ENCODE measurements at places on chromosomes 2 and 18.

- DNase-seq = peak; percentile 68
Observed at GRCh38 chr2:38750011-38750890, 910 bp downstream of the SRSF7 start.

GRCh38 chr2:88199912-88200682, 30.0 kb downstream of the THNSL2 start:
- DNase-seq = peak; percentile 56

DNA sequence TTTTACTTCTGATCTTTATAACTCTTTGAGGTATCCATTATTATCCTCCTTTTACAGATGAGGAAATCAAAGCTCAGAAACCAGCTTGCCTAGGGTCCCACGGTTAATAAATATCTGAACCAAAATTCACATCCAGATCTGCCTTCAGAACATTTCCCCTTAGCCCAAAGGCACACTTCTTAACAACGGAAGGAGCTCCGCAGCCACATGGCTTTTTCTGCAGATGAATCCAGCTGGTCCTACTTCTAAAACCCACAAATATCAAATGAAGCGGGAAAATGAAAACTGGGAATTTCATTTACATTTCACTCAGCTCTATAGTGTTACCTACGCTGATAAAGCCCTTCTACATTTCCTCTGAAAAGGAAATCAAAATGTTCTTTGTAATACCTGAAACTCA, 357.0 kb upstream of the ID2 start:
- DNase-seq = no peak

DNA sequence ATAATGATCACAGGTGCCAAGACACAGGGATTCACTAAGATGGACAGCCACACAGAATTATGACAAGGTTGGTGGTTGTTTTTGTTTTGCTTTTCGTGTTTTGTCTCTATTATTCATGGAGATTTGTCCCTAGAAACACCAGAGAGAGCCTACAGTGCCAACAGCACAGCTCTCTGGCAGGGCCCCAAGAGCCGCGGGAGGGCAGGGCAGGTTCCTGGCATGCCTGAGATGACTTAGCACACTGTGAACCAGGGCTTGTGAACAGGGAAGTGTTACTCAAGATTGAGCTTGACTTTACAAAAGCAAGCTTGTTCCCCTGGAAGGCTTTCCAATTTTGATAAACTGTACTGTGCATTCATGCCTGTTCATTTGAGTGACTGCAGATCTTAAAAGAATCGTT, 437.4 kb upstream of the SALL3 start:
- DNase-seq = no peak

- no peak for DNase-seq
Observed at GRCh38 chr18:44214396-44214795, 466.3 kb upstream of the SETBP1 start.

GRCh38 chr2:223692191-223692947, 90.2 kb upstream of the SCG2 start:
- no peak for DNase-seq

- no peak for DNase-seq
Observed at GRCh38 chr18:629269-630150, 27.9 kb upstream of the TYMS start.

- DNase-seq = no peak
Observed at GRCh38 chr2:5695654-5696403, 3.6 kb downstream of the SOX11 start.

DNA sequence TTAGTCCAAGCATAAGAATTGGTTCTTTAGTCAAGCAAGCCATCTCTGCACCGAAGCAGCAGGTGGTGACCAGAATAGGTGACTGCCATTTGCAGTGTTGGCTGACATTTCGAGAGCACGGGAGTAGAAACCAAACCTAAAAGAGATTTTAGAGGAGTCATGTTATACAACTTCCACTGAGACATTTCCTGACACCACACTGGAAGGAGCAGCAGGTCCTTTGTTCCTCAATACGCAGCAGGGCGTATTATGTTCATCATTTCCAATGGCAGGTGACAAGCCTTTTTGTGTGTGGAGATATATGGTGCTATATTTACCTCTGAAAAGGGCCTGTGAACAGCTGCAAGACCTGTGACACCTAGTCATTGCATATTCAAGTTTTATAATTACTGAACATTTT, 418.8 kb upstream of the NETO1 start:
- DNase-seq = no peak

GRCh38 chr18:79283131-79283810, 112.5 kb upstream of the NFATC1 start:
- no peak for DNase-seq

GRCh38 chr2:9919512-9919911, 32.0 kb upstream of the GRHL1 start:
- no peak for DNase-seq

- DNase-seq = no peak
Observed at GRCh38 chr2:238642973-238643372, 204.9 kb upstream of the TWIST2 start.

DNA sequence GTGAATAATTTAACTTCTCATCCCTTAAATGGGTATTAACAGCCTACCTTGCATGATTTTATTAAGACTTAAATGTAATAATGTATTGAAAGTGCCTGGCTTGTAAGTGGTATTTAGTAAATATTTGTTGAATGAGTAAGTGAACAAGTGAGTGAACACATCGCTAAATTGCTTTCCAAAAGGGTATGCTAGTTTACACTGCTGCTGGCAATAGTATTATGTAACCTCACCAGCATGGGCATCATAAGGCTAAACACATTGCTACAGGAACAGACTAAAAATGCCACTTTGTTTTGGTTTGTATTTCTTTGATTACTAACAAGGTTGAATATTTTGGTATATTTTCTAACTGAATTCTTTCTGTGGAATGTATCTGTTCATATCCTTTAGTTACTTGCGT, 9.8 kb downstream of the WDR43 start:
- no peak for DNase-seq

GRCh38 chr2:143384111-143384510, 254.9 kb downstream of the ARHGAP15 start:
- DNase-seq = no peak

DNA sequence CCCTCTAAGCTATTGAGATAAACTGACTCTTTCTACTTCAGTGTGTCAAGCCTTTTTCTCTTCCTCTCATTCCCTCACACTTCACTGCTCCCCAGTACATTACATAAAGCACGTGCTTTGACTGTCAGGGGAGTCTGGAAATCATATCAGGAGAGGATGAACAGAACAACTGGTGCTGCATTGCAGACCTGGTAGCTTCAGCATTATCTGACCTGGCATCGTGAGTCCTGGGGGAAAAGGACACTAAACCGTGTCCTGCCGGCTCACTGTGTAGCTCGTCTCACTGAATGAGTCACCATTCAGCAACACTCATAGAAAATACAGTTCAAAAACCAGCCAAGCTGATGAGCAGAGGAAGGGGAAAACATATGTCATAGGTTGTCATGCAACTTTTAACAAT, 108.5 kb upstream of the UNC80 start:
- DNase-seq = no peak

DNA sequence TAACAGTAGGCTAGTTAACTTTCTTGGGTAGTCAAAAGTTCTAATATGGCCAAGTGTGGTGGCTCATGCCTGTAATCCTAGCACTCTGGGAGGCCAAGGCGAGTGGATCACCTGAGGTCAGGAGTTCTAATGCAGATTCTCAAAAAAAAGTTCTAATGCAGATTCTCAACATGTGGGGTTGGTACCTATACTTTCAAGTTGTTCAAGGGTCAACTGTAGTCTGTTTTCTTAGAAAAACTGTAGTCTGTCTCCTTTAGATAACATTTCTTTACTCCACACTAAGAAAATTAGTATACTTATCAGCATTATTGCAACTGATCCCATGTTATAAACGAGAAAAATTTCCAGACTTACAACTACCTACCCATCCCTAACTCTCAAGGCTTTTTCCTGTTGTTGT, 16.6 kb downstream of the INO80D start:
- no peak for DNase-seq

GRCh38 chr2:122663620-122664019, 908.2 kb downstream of the TSN start:
- no peak for DNase-seq

DNA sequence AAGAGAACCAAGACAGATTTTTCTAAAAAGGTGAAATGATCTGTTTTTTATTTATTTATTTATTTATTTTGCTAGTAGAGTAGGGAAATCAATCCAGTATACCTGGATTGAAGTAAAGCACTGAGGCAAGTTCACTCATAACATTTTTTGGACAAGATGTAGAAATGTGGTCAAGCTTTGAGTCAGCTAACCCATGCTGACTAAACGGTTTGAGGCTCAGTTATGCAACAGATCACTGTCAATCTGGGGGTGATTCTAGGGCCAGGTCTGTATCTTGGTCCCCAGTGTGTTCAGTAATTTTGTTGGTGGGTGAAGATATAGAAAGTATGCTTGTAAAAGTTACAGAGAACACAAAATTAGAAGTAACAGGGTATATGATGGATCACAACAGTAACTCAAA, 60.2 kb downstream of the RMDN2 start:
- peak; percentile 12 for DNase-seq

- no peak for DNase-seq
Observed at GRCh38 chr2:226782092-226782713, 17.4 kb downstream of the IRS1 start.

GRCh38 chr2:85854897-85855296, 33.9 kb downstream of the ST3GAL5 start:
- DNase-seq = no peak

DNA sequence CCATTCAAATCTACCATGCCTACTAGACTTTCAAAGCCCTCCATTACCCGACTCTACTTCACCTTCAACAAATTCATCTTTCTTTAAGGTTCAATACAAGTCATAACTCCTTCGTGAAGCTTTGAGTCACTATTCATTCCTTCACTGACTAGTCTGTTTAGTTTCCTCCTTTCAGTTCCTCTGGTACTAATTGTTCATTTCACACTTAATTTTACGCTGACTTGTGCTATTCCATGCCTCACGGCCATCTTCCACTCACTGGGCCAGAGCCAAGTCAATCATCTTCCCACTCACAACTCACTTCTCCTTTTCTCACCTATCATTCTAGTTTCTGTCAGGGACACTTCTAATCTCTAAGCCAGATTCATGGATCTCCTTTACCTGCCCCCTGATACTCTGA, 136.2 kb downstream of the MTX2 start:
- no peak for DNase-seq

- DNase-seq = no peak
Observed at GRCh38 chr2:235170016-235170415, 218.2 kb downstream of the SH3BP4 start.

- peak; percentile 17 for DNase-seq
Observed at GRCh38 chr2:224517963-224518362, 67.2 kb downstream of the CUL3 start.

DNA sequence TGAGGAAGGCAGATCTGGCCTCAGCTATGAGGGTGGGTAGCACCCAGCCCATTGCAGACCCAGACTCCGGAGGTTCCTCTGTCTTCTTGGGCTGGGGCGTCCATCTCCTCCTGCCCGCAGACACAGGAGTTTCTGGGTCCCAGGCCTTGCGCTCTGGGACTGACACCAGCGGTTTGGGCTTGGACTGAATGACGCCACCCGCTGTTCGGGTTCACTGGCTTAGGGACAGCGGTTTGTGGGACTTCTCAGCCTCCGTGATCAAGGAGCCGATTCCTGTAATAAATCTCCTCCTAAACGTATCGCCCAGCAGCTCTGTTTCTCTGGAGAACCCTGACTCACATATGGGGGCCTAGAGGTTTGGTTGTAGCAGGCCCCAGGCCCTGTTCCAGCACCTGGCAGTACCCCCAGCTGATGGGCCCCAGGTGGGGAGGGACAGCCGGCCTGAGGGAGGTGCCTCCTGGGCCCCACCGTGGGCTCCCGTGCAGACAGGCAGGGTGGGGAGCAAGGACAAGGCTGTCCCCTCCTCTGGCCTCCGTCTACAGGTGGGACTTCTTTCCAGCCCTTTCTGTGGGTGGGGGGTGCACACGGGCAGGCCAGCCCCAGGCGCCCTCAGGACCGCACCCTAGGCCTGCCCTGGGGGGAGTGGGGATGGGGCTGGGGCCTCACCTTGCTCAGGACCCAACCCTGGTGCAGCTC, 4.5 kb upstream of the AQP12A start:
- DNase-seq = no peak

- DNase-seq = no peak
Observed at GRCh38 chr18:73824671-73825070, 323.0 kb downstream of the FBXO15 start.

- DNase-seq = no peak
Observed at GRCh38 chr2:212530991-212531390, 7.6 kb downstream of the ERBB4 start.

DNA sequence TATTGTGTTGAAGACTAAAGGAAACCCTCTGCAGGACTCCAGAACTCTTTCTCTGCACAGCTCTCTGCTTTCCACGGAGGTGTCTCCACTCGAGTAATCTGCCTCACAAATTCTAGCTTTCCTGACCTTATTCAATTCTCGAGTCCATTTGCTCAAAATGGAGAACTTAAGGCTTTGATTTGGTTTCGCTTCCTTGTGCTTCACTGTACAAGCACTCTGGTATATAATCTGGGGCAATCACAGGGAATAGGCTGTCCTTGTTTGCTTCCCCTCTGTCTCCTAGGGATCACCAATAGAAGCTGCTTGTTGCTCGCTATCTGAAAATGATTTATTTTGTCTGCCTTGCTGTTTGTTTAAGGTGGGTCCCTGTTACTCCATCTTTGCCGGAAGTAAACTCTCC, 129.1 kb upstream of the DOCK10 start:
- no peak for DNase-seq
